ENCODE measurements at places on chromosomes 11 and 22.

GRCh38 chr22:30308518-30309230 is 18.1 kb downstream of the TBC1D10A start:
- H3K4me1 ChIP-seq: peaks cover 94% of the 10 kb centered on the region
- peak overlapping the region; percentile 89 for H3K27ac ChIP-seq
- no peak overlapping the region for H3K4me3 ChIP-seq
- peak; percentile 63 for DNase-seq
- no peaks in the 10 kb centered on the region for H3K27me3 ChIP-seq

- no peaks in the 10 kb centered on the region for H3K4me1 ChIP-seq
- H3K27ac ChIP-seq: no peak overlapping the region
- H3K4me3 ChIP-seq: no peak overlapping the region
- no peak for DNase-seq
- no peaks in the 10 kb centered on the region for H3K27me3 ChIP-seq
These were observed 504.3 kb downstream of the FAM181B start for GRCh38 chr11:82229341-82229740.

DNA sequence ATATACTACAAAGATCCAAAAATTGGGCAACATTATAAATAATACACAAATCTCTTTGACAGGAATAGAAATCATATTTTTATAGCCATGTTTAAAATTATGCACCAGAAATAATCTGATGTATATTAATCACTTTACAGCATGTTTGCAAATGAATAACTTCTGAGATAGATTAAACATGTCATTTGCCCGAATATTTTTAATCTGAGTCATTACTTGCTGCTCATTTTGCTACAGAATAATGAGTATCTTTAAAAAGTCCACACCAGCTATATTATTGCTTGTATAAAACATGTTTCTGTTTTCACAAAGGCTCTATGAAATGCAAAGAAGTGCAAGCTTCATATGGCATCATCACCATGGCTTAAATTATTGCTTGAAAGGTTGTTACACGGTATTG is 336.8 kb downstream of the GUCY1A2 start:
- no peaks in the 10 kb centered on the region for H3K4me1 ChIP-seq
- H3K27me3 ChIP-seq: no peaks in the 10 kb centered on the region
- no peak overlapping the region for H3K4me3 ChIP-seq
- no peak for DNase-seq

DNA sequence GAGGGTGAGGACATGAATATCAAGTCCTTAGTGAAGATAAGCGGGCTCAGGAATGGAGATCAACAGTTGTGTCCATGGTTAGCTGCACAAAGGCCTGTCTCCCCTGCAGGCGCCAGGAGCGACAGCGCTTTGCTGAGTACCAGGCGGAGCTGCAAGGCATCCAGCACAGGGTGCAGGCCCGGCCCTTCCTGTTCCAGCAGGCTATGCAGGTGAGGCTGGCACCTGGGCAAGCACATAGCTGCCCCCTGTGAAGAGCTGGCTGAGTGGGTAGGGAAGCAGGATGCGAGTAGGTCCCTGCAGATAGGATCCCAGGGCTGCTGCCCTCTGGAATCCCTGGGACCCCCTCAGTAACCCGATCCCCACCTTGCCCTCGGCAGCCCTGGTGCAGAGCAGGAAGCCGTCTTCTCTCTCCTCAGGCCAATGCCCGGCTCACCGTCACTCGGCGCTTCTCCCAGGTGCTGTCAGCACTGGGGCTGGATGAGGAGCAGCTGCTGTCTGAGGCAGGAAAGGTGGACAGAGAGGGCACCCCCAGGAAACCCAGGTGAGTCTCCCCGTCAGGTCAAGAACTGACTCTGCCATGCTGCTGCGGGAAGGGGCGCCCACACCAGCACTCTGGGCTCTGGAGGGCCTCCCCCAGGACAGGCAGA is 2.6 kb upstream of the SART1 start:
- no peak for DNase-seq
- H3K27me3 ChIP-seq: no peaks in the 10 kb centered on the region
- no peak overlapping the region for H3K27ac ChIP-seq
- H3K4me3 ChIP-seq: no peak overlapping the region
- H3K4me1 ChIP-seq: peaks cover 20% of the 10 kb centered on the region
- H3K36me3 ChIP-seq: no peaks in the 10 kb centered on the region

GRCh38 chr11:69048031-69048693 is 570 bp upstream of the TPCN2 start:
- no peak for DNase-seq
- H3K27me3 ChIP-seq: no peaks in the 10 kb centered on the region
- no peak overlapping the region for H3K4me3 ChIP-seq
- H3K4me1 ChIP-seq: peaks cover 49% of the 10 kb centered on the region

- H3K36me3 ChIP-seq: no peaks in the 10 kb centered on the region
- no peak overlapping the region for H3K27ac ChIP-seq
- no peak overlapping the region for H3K4me3 ChIP-seq
- no peak for DNase-seq
These were observed 42.9 kb downstream of the LINC01488 start for GRCh38 chr11:69524291-69524882.

- H3K27ac ChIP-seq: peak overlapping the region; percentile 4
- H3K4me3 ChIP-seq: no peak overlapping the region
- H3K27me3 ChIP-seq: no peaks in the 10 kb centered on the region
- peak; percentile 57 for DNase-seq
- peaks cover 9% of the 10 kb centered on the region for H3K4me1 ChIP-seq
- H3K36me3 ChIP-seq: peaks cover 32% of the 10 kb centered on the region
These were observed 28.9 kb downstream of the AP1B1 start for GRCh38 chr22:29359469-29359868.

DNA sequence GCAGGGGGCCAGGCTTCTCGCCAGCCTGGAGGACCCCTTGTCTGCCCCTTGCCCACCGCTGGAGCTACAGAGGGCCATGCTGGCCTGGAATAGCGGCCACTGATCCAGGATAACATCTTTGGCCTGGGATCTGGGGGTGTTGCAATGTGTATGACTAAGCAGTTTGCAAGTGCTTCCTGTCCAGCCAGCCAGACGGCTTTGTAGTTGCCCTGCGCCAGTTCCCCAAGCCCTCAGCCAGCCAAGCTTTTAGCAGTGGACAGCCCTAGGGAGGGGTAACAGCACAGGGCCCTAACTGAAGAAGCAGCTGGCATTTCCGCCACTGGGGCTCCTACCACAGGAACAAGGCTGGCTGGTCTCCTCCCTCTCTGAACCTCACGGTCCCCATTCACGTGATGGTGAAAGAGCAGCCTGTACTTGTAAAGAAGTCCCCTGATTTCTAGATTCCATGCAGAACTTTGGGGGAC is 32.1 kb downstream of the UQCR10 start:
- peaks cover 19% of the 10 kb centered on the region for H3K4me1 ChIP-seq
- H3K27me3 ChIP-seq: no peaks in the 10 kb centered on the region
- DNase-seq: peak; percentile 70
- no peak overlapping the region for H3K4me3 ChIP-seq
- H3K36me3 ChIP-seq: peaks cover 39% of the 10 kb centered on the region

- H3K27me3 ChIP-seq: no peaks in the 10 kb centered on the region
- DNase-seq: no peak
- no peaks in the 10 kb centered on the region for H3K4me1 ChIP-seq
- no peak overlapping the region for H3K27ac ChIP-seq
- no peaks in the 10 kb centered on the region for H3K36me3 ChIP-seq
These were observed 123.7 kb upstream of the TRPC6 start for GRCh38 chr11:101707477-101707876.

- H3K36me3 ChIP-seq: no peaks in the 10 kb centered on the region
- DNase-seq: peak; percentile 71
- H3K4me3 ChIP-seq: peak overlapping the region; percentile 59
- peak overlapping the region; percentile 96 for H3K27ac ChIP-seq
- H3K27me3 ChIP-seq: no peaks in the 10 kb centered on the region
These were observed 1.1 kb upstream of the ATG16L2 start for GRCh38 chr11:72812967-72813739.

- DNase-seq: no peak
- H3K27me3 ChIP-seq: no peaks in the 10 kb centered on the region
- no peak overlapping the region for H3K4me3 ChIP-seq
- H3K36me3 ChIP-seq: no peaks in the 10 kb centered on the region
- H3K4me1 ChIP-seq: no peaks in the 10 kb centered on the region
These were observed 41.9 kb upstream of the SMIM38 start for GRCh38 chr11:69113646-69114340.

- H3K27ac ChIP-seq: no peak overlapping the region
- no peak overlapping the region for H3K4me3 ChIP-seq
- DNase-seq: no peak
- H3K36me3 ChIP-seq: no peaks in the 10 kb centered on the region
- H3K27me3 ChIP-seq: no peaks in the 10 kb centered on the region
These were observed 84.4 kb upstream of the FIBIN start for GRCh38 chr11:26909515-26909914.

- DNase-seq: no peak
- H3K4me3 ChIP-seq: no peak overlapping the region
- H3K36me3 ChIP-seq: no peaks in the 10 kb centered on the region
- peak overlapping the region; percentile 79 for H3K27ac ChIP-seq
- peaks cover 31% of the 10 kb centered on the region for H3K4me1 ChIP-seq
These were observed 23.1 kb upstream of the CBX7 start for GRCh38 chr22:39175353-39176142.

DNA sequence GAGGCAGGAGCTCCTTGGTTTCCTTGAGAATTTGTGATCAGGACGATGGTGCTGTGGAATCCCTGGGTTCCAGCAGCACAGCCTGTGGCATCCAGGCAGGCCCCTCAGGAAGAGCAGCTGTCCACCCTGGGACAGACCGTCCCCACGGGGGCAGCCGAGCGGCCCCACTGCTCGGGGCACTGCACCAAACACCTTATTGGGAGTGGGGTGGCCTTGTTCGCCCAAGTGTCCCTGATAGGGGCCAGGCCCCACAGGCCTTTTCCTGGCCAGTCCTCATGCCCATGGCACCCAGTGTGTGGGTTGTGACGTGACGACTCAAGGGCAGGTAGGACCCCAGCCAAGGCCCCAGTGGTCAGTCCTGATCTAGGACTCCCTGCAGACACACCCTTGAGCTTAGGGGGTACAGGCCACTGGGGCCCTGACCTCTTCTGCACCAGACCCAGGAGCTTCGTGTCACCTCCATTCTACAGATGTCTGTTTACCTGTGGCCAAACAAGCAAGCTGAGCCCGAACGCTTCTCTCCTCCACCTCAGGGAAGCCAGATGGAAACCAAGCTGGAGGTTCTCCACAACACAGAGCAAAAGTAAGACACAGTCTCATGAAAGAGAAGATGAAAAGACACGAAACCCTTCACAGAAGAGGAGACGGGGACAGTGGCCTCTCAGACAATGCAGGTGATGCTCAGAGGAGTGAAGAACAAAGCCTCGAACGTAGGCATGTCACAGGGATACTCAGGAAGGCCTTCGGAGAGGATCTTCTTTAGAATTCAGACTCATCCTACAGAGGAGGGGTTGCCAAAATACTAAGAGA is 1.6 kb upstream of the BRD1 start:
- peaks cover 18% of the 10 kb centered on the region for H3K4me1 ChIP-seq
- H3K36me3 ChIP-seq: no peaks in the 10 kb centered on the region
- H3K27ac ChIP-seq: no peak overlapping the region
- no peak for DNase-seq

GRCh38 chr22:44243761-44244160 is 63.0 kb downstream of the PARVG start:
- H3K4me3 ChIP-seq: no peak overlapping the region
- no peaks in the 10 kb centered on the region for H3K36me3 ChIP-seq
- no peaks in the 10 kb centered on the region for H3K27me3 ChIP-seq
- no peak for DNase-seq
- H3K27ac ChIP-seq: no peak overlapping the region

GRCh38 chr11:118592616-118593367 is 14.6 kb upstream of the PHLDB1 start:
- peak overlapping the region; percentile 74 for H3K27ac ChIP-seq
- no peaks in the 10 kb centered on the region for H3K27me3 ChIP-seq
- H3K4me3 ChIP-seq: no peak overlapping the region
- peaks cover 2% of the 10 kb centered on the region for H3K36me3 ChIP-seq
- no peaks in the 10 kb centered on the region for H3K4me1 ChIP-seq

- no peak overlapping the region for H3K4me3 ChIP-seq
- H3K27me3 ChIP-seq: no peaks in the 10 kb centered on the region
- no peak overlapping the region for H3K27ac ChIP-seq
These were observed 70.1 kb upstream of the PICALM start for GRCh38 chr11:86138958-86139357.

GRCh38 chr22:44187652-44188230 is 7.0 kb downstream of the PARVG start:
- no peak for DNase-seq
- no peaks in the 10 kb centered on the region for H3K27me3 ChIP-seq
- no peak overlapping the region for H3K4me3 ChIP-seq
- H3K27ac ChIP-seq: no peak overlapping the region
- no peaks in the 10 kb centered on the region for H3K36me3 ChIP-seq

GRCh38 chr11:64027651-64028397 is 7.9 kb upstream of the FLRT1 start:
- no peak overlapping the region for H3K4me3 ChIP-seq
- H3K27me3 ChIP-seq: peaks cover 14% of the 10 kb centered on the region
- no peak for DNase-seq
- no peak overlapping the region for H3K27ac ChIP-seq
- no peaks in the 10 kb centered on the region for H3K36me3 ChIP-seq
- H3K4me1 ChIP-seq: no peaks in the 10 kb centered on the region

- H3K27me3 ChIP-seq: no peaks in the 10 kb centered on the region
- DNase-seq: no peak
- H3K4me1 ChIP-seq: no peaks in the 10 kb centered on the region
- H3K27ac ChIP-seq: no peak overlapping the region
- H3K36me3 ChIP-seq: peaks cover 19% of the 10 kb centered on the region
These were observed 80.7 kb downstream of the CABIN1 start for GRCh38 chr22:24091551-24092420.

DNA sequence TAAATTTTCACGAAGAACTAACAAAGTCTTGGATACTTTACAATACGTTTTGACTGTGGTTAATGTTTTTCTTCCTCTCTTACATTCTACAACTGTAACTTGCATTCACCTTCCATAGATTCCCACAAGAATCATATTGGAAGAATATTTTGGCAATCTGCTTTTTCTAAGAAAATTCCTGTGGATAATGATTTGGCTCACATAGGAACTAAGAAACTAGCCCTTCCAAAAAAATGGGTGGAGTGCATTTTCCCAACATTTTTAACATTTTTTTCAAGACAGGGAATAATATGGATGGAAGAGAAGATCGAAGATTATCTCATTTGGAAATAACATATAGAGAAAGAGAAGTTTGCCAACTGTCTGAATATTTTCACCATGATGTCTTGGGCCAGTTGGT is 256.9 kb upstream of the POU2AF2 start:
- no peak overlapping the region for H3K27ac ChIP-seq
- no peak overlapping the region for H3K4me3 ChIP-seq
- no peaks in the 10 kb centered on the region for H3K36me3 ChIP-seq
- H3K4me1 ChIP-seq: peaks cover 12% of the 10 kb centered on the region

DNA sequence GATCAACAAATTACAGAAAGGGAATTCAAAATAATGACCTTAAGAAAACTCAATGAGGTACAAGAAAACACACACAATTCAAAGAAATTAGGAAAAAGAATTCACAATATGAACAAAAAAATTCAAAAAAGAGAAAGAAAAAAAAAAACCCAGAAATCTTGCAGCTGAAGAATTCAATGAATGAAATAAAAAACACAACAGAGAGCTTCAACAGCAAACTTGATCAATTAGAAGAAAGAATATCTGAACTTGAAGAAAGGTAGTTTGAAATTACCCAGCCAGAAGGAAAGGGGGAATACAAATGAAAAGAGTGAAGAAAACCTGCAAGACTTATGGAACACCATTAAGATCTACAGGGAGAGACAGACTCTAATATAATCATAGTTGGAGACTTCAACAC is 52.8 kb downstream of the USP35 start:
- no peak overlapping the region for H3K27ac ChIP-seq
- no peaks in the 10 kb centered on the region for H3K4me1 ChIP-seq
- no peak for DNase-seq
- no peaks in the 10 kb centered on the region for H3K36me3 ChIP-seq
- no peak overlapping the region for H3K4me3 ChIP-seq

- peaks cover 14% of the 10 kb centered on the region for H3K4me1 ChIP-seq
- DNase-seq: no peak
- no peak overlapping the region for H3K4me3 ChIP-seq
- H3K27ac ChIP-seq: no peak overlapping the region
- peaks cover 15% of the 10 kb centered on the region for H3K36me3 ChIP-seq
These were observed 112.3 kb downstream of the SWAP70 start for GRCh38 chr11:9776203-9776602.
